Neuronal stem cell (in vitro differentiated cells): ENCODE measurements at places on chromosomes 13 and 19.

GRCh38 chr13:60214213-60215055 lies 50.7 kb upstream of the DIAPH3 start:
- no peak for DNase-seq

DNA sequence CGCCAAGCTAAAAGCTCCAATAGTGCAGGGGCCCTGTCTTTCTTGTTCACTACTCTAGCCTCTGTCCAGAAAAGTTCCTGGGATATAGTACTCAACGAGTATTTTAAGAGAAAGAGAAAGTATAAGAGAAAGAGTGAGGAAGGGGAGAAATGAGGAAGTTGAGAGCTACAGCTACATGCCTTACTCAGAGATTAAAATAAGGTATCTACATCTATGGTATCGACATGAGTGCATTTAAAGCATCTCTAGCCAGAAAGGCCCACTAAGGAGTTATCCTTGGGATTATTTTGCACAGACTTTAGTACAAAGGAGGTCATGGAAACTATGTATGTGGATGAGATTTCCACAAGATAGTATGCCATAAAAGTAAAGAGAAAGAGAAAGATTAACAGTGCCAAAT lies 28.5 kb downstream of the MYCBP2 start:
- no peak for DNase-seq

GRCh38 chr13:104408733-104409132 lies 1342.5 kb upstream of the SLC10A2 start:
- DNase-seq, result no peak

GRCh38 chr19:43812688-43813087 lies 10.4 kb upstream of the LYPD5 start:
- no peak for DNase-seq

GRCh38 chr13:46895381-46895780 lies 1.5 kb downstream of the HTR2A start:
- DNase-seq, result no peak

DNA sequence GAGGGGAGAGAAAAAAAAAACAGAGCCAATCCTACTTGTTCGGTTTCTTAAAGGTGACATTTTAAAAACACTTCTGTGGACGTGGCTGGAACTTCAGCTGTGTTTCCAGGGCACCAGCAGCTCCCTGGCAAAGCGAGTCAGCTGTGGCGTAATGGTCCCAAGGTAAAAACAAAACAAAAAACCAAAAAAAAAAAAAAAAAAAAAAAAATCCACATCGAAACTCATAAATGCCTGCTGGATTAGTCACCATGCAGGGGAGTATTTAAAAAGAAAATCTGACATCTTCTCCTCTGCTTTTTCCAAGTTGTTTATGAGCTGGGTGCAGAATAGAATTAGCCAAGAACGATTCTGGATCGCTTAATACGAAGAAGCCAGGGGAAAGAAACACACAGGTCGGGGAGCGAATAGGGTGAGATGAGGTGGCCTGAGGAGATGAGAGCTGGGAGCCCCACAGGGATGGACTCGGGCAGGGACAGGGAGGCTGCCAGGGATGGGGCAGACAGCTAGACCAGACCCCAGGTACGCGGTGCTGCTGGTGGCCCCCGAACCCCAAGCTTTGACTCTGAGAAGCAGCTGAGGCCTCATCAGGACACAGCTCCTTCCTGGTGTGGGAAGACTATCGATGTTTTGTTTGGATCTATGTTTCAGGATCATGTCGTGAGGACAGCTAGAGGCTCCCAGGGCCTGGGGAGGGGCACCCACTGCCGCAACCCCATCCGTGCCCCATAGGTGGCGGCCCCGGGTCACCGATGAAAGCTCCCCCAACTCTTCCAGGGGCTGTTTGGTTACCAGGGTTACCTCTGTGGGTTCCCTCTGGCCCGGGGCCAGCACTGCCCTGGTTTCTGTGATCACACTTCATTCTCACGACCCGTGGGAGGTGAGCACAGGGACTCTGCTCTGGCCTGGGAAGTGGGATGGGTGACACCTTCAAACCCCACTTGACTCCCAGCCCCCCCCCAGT lies 3.1 kb upstream of the CTXN1 start:
- DNase-seq, result no peak

GRCh38 chr19:16461630-16462051 lies 10.1 kb downstream of the EPS15L1 start:
- no peak for DNase-seq

DNA sequence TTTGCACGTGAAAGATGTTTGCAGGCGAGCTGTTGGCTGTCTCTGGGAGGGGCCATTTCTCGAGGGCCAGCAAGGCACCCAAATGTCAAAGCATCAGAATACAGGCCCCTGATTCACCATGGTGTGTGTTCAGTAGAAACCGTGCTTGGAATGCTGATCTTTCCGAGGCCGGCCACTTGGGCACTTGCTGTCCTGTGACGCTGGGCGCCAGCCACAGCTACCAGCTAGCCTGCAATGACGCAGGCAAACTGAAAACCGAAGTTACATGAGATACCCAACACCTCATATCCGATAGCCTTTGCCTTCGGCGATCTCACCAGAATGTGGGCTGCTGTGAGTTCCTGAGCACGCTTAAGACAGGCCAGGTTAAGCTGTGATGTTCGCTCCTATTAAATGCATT lies 12.0 kb downstream of the THOP1 start:
- DNase-seq, result no peak

GRCh38 chr19:47890865-47891621 lies 4.9 kb upstream of the SULT2A1 start:
- DNase-seq, result no peak

- no peak for DNase-seq
Measured at GRCh38 chr19:23917856-23918255, 3.2 kb downstream of the ZNF726 start.

- DNase-seq, result no peak
Measured at GRCh38 chr13:29835280-29836061, 14.9 kb downstream of the UBL3 start.

DNA sequence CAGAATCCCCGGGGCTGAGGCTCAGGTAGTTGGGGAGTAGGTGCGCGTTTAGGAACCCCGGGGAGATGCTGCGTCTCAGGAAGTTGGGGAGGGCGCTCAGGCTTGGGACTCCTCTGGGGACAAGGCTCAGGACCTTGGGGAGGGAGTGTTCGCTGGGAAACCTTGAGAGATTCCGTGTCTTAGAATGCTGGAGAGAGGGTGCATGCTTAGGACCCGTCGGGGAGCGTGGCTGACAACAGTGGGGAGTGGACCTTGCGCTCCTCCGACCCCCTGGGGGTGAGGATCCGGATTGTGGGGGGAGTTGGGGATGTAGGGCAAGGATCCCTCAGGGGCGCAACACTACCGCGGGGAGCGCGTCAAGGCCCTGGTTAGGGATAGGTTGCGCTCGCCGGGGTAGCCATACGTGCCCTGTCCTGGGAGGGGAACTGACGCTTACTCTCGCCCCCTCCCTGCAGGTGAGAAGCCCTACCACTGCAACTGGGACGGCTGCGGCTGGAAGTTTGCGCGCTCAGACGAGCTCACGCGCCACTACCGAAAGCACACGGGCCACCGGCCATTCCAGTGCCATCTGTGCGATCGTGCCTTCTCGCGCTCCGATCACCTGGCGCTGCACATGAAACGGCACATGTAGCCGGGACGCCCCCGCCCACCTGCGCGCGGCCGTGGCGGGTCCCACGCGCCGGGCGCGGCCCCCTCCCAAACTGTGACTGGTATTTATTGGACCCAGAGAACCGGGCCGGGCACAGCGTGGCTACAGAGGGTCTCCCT lies 2.0 kb downstream of the KLF2 start:
- no peak for DNase-seq

- DNase-seq, result no peak
Measured at GRCh38 chr13:109568339-109568818, 218.0 kb downstream of the IRS2 start.

- DNase-seq, result no peak
Measured at GRCh38 chr19:36686365-36687213, 823 bp upstream of the ZNF567 start.

GRCh38 chr19:18292810-18293641 lies 11.6 kb upstream of the JUND start:
- DNase-seq, result peak; percentile 82

DNA sequence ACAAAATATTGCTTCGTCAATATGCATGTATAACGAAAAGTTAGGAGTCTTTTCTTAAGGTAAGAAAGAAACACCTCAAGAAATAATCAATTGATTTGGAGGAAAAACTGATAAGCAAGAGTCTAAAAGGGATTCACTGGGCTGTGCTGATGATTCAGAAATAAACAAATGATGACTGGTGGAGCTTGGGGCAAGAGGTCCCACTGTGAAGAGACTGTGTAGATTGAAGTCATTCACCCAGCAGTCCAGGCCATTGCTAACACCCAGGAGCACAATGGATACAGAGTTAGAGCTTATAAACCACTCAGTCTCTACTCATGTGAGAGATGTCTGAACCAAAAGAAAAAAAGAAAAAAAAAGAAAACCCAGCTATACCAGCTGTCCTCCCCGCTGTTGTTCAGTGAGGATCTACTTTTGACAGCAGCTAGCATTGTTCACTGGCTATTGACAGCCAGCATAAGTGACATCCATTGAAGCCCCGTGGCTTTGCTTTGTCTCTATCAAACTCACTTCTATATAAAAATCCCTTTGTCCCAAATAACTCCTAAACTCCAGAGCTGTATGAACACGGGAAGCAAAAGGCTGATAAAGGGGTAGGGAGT lies 255.5 kb downstream of the KCTD12 start:
- no peak for DNase-seq

DNA sequence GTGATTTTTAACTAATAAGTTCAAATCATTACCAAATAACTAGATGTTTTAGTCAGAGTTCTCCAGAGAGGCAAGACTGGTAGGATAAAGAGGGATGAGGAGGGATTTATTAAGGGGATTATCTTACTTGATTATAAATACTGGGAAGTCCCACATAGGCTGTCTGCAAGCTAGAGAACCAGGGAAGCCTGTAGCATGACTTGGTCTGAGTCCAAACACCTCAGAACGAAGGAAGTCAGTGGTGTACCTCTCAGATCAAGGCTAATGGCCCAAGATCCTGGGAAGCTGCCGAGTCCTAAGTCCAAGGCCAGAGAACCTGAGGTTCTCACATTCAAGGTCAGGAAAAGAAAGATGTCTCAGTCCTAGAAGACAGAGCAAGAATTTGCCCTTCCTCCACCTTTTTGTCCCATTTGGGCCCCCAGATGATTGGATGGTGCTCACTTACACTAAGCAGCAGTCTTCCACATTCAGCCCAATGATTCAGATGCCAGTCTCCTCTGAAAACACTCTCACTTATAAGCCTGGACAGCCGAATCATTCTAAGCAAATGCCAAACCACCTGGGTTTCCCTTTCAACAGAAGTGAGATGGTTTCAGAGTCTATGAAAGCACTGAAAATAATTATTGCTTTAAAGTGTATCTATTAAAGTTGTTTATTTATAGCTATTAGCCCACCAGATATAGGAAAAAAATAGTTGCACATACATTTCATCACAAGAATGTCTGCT lies 1599.2 kb downstream of the OLFM4 start:
- DNase-seq, result no peak

DNA sequence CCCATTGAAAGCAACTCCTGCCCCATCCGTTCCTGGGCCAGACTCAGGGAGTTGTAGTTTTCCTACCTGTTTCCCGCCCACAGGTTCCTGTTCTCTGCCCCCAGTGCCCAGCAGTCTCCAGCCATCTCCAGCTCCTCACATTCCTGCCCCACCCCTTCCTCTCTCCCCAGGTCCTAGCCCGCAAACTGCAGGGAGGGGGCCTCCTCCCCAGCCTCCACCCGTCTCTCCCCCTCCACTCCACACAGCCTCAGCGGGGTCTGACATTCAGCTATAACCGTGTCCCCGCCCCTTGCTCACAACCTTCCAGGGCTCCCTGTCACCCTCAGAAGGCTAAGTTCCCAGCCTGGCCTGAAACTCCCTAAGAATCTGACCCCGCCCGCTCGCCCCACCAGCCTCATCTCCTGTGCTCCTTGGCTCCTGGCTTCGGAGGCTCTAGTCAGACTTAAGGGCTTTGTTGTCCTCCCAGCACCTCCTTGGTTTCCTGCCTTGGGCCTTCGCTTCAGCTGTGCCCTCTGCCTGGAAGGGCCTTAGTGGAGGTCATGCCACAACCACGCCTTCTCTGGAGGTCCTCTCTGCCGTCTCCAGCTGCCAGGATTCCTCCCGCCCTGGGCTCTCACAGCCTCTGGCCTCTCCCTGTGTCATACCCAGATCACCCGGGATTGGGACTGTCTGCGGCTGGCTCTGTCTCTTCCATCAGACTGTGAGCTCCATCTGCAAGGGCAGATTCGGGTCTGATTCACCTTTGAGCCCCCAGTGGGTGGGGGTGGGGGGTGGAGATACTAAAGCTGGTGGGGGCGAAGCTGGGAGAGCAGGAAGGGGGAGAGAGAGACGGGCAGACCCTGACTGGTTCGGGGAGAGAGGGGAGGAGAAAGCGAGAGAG lies 5.1 kb upstream of the SPACA6 start:
- DNase-seq, result no peak

- DNase-seq, result no peak
Measured at GRCh38 chr19:46739290-46739771, 6.5 kb upstream of the FKRP start.

GRCh38 chr13:44440046-44440608 lies 66.5 kb downstream of the SERP2 start:
- no peak for DNase-seq

GRCh38 chr13:95924389-95924994 lies 128.7 kb downstream of the UGGT2 start:
- DNase-seq, result no peak

GRCh38 chr19:46412650-46413261 lies 608 bp downstream of the CCDC8 start:
- DNase-seq, result no peak

DNA sequence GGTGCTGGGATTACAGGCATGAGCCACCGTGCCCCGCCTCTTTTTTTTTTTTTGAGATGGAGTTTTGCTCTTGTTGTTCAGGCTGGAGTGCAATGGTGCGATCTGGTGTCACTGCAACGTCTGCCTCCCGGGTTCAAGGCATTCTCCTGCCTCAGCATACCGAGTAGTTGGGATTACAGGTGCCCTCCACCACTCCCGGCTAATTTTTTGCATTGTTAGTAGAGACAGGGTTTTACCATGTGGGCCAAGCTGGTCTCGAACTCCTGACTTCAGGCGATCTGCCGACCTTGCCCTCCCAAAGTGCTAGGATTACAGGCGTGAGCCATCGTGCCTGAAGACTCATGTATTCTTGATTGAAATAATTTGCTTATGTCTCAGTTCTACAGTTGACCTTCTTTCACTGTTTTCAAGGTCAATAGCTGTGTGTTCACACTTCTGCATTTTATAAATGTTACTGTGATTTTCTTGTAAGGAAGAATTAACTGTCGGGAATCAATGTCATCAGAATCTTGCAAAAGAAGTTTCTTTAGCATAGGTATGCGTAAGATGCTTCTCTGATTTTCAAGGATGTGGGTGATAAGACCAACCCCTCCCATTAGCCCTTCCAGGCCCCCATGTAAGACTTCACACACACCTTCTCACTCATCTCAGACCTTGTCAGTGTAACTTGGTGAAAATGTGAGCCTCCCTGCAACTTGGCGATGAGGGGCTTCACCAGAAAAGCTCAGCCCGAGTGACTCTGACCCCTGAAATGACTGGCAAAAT lies 12.7 kb upstream of the ZNF701 start:
- DNase-seq, result no peak

GRCh38 chr19:49073514-49074378 lies 1.2 kb upstream of the KCNA7 start:
- no peak for DNase-seq
